Large intestine (tissue), 12 donors: ENCODE measurements at places on chromosomes 1 and 21.

DNA sequence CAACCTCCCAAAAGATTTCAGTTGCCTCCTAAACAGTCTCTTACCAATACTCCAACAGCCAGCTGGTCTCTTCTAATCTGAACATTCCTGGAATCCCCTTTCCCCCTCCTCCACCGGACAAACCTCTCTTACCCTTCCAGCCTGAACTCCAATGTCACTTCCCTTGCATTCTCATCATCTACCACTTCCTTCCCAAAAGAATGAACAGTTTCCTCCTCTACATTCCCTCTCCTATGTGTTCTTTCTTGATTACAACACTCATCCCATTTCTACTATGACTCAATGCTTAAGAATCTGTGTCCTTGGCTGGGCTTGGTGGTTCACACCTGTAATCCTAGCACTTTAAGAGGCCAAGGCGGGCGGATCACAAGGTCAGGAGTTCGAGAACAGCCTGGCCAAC is 417.1 kb downstream of the SETD4 start:
- no peak for DNase-seq

DNA sequence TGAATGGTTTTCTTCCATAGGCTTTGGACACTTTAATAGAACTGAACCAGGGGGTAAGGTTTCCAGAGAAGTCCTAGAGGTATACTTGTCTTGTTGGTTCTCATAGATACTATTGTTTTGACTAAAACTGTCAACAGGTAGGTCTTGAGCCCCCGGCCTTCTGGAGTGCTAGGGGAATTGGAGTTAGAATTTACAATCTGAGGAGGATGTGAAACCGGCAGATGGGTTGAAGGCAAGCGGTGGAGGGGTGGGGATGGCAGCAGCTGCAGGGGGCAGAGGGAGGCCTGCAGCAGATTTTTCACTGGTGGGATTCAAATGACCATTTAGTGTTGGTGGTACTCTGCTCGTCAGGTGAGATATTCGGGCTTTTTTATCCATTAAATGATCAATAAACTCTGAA is 4.3 kb upstream of the CD1D start:
- DNase-seq = no peak

GRCh38 chr21:46008893-46009621 is 27.5 kb downstream of the COL6A1 start:
- no peak for DNase-seq

DNA sequence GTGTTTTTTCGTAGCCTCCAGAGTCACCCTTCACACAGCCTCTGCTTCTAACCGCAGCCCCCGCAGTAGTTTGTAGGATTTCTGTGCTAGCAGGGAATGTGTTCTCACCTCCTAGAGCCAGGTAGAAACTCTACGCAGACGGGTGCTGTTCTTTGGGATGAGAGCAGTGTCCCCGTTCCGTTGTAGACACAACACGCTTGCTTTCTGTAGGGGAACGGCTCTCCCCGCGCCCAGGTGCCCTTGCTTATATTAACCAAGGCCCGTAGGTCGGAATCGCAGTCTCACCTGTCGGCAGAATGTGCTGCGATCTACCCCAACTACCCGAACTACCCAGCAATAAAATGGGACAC is 111.8 kb upstream of the NBPF11 start:
- DNase-seq = no peak

- DNase-seq = no peak
Measured at GRCh38 chr1:204396015-204396583, 15.5 kb downstream of the PPP1R15B start.

GRCh38 chr1:102821707-102822106 is 286.6 kb downstream of the COL11A1 start:
- peak; percentile 22 for DNase-seq

DNA sequence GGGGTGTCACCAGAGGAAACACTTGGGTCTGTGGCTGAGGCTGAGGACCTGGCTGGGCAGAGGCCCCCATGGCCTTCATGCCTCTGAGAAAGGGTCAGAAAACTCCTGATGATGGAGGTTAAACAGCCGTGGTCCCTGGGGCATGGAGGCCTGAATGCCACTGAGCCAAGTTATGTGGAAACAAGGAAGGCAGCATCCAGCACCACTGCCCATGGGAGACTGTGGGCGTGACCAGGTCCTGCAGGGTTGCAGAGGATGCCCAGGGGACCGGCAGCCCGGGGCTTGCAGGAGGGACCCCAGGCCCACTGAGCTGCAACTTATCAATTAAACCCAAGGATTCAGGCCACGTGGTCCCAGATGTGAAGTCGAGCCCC is 18.9 kb upstream of the COL6A2 start:
- no peak for DNase-seq

- DNase-seq = no peak
Measured at GRCh38 chr1:214856843-214857242, 225.7 kb upstream of the KCNK2 start.

DNA sequence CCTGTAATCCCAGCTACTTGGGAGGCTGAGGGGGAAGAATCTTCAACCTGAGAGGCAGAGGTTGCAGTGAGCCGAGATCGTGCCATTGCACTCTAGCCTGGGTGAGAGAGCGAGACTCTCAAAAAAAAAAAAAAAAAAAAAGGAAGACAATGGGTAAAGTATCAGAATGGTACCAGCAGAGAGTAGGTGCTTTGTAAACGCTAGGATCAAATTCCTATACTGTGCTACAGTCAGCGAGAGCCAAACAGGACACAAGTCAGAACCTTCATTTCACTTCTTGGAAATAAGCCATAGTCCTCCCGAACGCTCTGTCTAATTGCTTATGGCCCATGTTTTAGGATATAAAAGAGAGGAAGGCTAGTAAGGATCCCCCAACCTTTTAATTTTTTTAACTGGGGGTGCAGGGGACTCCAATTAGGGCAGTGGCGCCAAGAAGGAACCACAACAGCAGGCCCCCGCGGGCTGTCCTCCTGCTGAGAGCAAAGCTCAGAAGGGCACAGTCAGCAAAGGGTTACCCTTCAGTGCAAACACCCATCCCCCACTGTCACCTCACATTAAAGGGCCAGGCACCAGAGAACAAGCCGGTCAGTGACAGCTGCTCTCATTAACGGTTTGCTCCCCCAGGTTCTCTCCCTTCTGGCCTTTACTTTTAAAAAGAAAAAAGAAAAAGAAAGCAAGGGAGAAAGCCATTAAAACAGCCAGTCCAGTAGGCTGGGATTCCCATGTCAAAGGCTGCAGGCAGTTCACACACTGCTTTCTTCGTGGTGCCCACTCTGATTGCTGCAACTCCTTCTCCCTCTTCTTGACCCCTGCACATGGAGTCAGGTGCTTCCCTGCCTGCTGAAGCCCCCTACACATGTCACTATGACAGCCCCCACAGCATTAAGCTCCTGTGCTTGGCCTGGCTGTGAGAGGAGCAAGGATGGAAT is 69.4 kb downstream of the PLPP3 start:
- DNase-seq = peak; percentile 66

GRCh38 chr1:94856868-94857267 is 36.7 kb downstream of the SLC44A3 start:
- no peak for DNase-seq

- no peak for DNase-seq
Measured at GRCh38 chr1:166127003-166127402, 39.8 kb downstream of the FAM78B start.

- peak; percentile 26 for DNase-seq
Measured at GRCh38 chr1:11893907-11894251, 32.3 kb downstream of the KIAA2013 start.

DNA sequence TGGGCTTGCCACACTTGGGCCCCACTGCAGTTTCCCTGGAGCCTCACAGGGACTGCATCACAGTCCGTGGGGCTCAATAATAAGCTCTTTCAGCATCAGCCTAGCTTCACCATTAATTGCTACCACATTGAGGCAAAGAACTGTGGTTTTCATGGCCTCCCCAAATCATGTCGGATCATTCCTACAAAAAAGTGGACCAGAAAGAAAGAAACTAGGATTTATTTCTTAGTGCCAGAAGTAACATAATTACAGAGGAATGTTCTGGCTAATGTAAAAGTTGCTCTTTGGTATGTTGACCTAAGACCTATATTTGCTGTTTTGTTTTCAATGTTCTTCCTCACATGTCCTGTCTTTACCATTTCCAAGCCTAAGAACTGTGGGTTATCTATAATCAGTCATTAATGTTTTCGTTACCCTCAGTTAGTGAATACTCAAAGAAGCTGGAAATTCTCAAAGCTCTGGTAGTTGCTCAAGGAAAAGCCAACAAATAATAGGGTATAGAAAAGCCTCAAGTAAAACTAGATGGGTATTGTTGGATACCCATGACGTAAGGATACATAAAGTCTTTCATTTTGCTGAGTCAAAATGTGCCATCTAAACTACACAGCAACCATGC is 173.9 kb downstream of the LTN1 start:
- DNase-seq = no peak

- DNase-seq = no peak
Measured at GRCh38 chr21:42530167-42530518, 16.5 kb downstream of the SLC37A1 start.

DNA sequence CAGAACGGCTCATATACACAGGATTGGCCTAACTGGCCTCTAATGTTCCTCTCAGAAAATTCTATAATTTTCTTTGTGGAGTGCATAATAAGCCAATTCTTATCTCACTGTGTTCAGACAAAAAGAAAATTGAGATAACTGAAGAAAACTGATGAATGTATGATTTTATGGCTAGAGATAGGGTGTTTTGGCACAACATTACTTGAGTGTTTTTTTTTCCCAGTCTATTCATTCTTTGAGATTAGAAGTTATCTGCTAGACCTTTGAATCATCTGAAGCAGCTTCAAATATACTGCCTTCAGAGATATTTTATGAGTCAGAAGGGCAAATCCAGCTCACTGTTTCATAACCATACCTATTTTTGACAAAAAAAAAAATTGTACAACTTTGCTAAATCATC is 85.6 kb downstream of the VAV3 start:
- DNase-seq = peak; percentile 70

DNA sequence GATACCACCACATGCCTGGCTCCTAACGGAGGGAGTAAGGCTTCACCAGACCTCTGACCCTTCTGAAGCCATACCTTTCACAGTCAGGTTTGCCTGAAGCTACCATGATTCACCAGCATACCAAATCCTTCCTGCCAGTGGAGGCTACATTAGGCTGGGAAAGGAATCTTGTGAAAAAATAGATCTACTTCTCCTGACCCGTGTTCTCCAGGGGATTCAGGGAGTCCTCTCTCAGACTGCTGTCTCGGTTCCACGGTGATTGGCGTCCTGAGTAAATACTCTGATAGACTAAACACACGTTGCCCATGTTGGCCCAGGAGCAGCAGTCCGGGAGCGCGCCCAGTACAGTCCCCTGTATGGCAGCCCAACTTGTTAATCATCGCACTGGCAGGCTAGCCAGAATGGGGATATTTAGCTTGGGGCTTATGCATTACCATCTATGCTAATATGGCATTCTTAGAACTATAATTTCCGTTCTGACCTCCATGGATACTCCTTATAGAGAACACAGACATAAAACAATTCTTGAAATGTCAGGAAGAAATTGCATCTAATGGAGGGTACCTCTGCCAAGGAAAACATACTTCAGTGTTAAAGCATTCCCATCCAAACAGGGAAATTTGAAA is 173.2 kb downstream of the ROR1 start:
- no peak for DNase-seq

- DNase-seq = peak; percentile 58
Measured at GRCh38 chr1:6819246-6820040, 34.2 kb downstream of the CAMTA1 start.

DNA sequence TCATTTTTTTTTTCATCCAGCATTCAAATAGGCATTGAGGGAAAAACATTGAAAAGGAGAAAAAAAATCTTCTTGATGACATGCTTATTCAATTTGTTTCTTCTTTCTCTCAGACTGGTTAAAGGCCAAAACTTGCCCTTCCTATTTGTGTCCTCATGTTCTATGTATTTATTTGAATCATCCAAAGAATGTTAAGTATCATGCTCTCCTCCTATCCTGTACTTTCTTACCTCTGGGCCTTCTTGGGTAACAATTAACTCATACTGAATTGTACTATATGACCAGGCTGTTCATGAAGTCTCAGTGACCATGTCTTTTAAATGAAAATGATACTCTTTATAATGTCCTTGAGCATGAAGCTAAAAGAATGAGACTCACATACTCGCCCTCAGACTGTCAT is 36.5 kb upstream of the DENND1B start:
- DNase-seq = no peak

DNA sequence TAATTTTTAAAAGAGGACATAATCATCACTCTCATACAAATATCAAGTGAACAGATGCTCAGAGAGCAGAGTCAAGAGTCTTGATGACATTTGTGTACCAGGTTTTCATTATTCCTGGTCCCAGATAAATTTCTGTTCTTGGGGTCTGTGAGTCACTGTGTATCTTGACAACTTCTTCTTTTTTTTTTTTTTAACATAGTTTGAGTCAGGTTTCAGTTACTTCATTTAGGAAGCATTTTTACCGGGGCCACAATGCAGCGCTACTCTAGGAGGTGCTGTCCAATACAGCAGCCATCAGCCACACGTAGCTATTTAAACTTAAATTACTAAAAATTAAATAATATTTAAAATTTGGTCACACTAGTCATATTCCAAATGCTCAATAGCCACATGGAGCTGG is 188.1 kb upstream of the SAMSN1 start:
- no peak for DNase-seq

- no peak for DNase-seq
Measured at GRCh38 chr1:190320952-190321351, 156.7 kb downstream of the BRINP3 start.

DNA sequence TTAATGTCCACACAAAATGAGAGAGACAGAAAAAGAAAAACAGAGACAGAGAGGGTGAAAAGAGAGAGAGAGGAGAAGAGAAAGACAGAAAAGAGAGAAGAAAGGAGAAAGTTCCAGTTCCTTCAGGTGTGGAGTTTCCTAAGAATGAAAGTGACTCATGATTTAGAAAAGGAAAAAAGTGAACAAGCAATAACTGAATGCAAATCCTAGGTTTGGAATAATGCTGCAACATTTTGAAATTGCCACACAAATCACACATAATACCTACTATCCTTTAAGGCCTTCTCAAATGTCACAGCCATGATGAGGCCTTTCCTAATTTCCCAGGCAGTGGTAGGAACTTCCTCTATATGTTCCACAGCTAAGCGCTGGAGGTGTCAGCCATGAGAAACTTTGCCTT is 31.5 kb upstream of the XPR1 start:
- DNase-seq = no peak
